CD4-positive, alpha-beta T cell treated with Interferon gamma for 1 hour (primary cell): ENCODE measurements at places on chromosomes 2 and 18.

DNA sequence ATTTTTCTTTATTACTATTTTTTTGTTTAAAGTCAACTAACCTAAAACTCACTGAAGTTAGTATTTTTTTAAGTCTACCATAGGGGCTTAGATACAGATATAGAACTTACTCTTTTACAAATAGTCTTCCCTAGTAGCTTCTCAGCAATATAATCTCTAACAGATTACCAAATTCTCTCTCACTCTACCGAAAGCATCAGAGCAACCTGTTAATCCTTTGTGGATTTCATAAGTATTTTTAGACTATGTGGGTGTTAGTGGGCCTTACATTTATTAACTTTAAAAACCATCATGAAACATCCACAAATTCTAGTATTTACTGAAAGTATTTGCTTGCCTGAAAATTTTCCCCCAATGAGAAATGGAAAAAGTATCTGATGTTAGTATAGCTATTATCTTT, 84.6 kb upstream of the TFPI start:
- DNase-seq: no peak

DNA sequence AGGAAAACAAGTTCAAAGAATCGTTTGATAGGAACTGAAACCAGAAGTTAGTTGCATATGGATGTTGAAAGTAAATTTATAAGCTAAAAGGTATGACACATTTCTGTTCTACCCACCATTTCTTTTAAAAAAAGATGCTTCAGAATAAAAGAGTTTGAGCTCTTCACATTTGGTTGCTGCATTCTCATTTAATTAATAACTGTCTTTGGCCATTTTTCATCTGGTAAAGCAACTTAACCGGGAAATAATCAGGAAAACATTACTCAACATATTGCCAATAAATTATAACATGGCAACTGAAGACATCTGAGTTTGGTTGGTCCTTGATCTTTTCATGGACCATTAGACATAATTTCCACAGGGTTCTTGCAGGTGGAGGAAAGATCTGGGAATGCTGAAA, 180.2 kb upstream of the TWIST2 start:
- DNase-seq: no peak

DNA sequence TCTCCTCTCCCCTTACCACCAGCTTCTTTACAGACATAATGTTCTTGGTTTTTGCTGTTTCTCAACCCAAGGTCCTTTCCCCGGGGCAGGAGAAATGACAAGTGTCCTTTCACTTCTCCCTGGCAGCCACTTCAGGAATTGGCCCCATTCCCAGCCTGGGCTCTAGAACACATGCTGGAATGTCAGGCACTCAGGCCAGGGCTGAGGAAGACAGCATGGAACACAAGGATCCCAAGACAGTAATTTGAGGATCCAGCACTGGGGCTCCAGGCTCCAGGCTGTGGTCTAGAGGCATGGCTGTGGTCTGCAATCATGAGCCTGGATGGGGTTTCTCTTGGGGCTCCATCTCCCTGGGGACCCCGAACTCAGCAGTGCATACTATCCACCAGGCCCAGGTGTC, 201.4 kb downstream of the CELF4 start:
- DNase-seq: no peak

DNA sequence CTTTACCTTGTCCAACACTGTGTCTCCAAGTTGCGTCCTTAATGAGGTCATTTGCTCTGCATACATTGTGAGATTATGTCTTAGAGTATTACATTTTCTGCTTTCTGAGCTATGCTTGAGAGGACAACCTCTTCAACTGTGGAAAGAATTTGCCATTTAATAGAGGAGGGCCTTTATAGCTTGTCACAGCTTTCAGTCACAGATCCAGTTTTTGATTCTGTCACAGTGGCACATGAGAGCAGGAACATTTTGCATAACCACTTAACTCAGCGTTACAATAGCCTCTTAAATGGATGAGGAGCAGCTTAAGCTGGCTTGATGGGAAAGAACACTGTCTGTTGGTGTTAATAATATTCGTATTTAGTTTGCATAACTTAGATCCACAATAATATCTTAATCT, 63.0 kb downstream of the RHBDD1 start:
- no peak for DNase-seq

GRCh38 chr2:23449413-23449812, 64.4 kb downstream of the KLHL29 start:
- no peak for DNase-seq

- no peak for DNase-seq
Measured at GRCh38 chr2:191572319-191572718, 105.6 kb upstream of the NABP1 start.

DNA sequence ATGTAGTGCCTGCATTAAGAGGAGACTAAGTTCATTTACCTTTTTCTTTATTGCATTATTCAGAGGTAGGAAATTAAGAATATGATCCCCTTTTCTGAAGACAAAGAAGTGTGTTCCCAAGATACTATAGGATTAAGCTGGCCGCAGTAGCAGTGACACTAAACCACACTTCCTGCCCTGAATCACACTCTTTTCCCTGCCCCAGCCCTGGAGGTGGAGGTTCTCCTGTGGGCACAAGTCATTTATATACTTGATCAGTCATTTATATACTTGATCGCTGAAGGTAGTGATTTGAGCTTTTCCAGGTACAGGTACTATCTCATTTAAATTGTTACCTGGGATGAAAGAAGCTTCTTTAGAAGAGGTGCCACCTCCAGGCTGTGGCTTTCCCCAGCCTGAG, 78.6 kb downstream of the ARMC9 start:
- DNase-seq: no peak

DNA sequence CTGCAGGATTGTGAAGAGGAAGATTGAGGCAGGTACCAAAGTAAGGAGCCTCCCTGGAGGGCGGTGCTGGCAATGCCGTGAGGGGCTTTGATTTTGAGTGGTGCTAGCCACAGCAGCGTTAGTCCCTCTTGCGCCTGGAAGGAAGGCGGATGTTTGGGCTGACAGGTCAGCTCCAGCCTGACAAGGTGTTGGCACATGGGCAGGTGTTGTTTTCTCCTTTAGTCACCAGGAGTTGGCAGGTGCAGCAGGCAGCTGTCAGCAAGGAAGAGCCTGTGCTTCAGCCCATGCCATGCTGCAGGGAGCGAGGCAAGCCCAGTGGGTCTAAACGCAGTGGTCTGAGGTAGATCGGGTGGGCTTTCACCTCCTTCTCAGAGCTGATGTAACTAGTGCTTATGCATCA, 8.5 kb downstream of the SEC11C start:
- no peak for DNase-seq

- no peak for DNase-seq
Measured at GRCh38 chr18:24770311-24771024, 310.0 kb downstream of the HRH4 start.

DNA sequence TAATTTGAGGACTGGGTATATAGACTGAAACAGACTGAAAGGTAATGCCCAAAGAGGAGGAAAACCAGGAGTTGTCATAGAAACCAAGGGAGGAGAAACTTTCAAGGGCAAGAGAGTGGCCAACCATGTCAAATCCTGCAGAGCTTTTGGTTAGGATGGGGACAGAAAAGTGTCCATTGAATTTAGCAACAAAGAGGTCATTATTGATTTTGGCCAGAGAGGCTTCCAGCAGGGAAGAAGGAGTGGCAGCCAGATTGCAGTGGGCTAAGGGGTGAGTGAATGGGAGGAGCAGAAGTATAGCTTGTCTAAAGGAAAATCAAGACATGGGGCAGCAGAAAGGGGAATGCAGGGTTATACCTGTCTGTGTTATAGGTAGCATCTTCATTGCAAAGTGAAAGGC, 194.0 kb downstream of the CAMKMT start:
- no peak for DNase-seq

- no peak for DNase-seq
Measured at GRCh38 chr2:101256316-101256715, 3.6 kb downstream of the CNOT11 start.

- DNase-seq: no peak
Measured at GRCh38 chr2:202361108-202361507, 15.0 kb upstream of the BMPR2 start.

- DNase-seq: no peak
Measured at GRCh38 chr2:12223732-12224131, 477.3 kb downstream of the LPIN1 start.

GRCh38 chr2:105375001-105375561, 23.8 kb downstream of the FHL2 start:
- no peak for DNase-seq

DNA sequence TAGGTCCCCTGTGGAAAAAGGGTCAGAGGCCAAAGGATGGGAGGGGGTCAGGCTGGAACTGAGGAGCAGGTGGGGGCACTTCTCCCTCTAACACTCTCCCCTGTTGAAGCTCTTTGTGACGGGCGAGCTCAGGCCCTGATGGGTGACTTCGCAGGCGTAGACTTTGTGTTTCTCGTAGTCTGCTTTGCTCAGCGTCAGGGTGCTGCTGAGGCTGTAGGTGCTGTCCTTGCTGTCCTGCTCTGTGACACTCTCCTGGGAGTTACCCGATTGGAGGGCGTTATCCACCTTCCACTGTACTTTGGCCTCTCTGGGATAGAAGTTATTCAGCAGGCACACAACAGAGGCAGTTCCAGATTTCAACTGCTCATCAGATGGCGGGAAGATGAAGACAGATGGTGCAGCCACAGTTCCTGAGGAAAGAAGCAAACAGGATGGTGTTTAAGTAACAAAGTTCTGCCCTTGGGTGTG, 165.8 kb downstream of the RPIA start:
- DNase-seq: no peak

DNA sequence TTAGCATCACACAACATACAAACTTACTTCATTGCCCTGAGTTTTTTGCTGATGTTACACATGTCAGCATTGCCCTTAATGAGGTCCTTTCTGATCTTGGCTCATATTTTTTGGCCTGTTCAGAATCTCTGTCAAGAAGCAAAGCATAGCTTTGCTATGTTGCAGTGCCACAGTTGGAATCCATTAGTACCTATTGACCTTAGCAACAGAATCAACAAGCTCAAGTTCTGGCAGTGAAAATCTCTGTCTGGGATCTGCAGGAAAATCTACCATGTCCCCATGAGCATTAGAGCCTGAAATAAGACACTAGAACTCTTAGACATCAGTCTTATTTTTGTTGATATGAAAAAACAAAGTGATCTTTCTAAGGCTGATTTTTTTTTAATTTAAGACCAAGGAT, 105.6 kb upstream of the FHL2 start:
- no peak for DNase-seq

DNA sequence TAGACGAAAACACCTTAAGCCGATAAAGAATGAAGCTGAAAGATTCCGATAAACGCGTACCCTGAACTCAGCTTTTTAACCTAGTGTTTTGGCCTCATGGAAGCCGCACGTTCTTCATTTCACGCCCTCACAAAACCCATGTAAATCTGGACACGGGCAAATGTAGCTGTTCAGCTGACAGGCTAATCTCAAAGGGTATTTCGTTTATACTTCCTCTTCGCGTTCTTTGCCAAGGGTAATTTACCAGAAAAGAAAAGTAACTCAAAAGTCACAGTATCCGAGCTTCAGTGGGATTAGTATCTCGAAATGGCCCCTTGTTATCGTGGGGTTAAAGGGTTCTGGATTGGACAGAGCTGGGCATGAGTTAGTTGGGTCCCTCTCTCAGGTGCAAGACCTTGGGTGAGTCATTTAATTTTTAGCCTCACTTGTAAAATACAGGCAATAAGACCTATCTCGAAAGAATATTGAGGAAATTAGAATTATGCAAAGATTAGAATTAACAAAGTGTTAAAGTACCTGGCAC, 22.0 kb upstream of the STPG4 start:
- DNase-seq: no peak

DNA sequence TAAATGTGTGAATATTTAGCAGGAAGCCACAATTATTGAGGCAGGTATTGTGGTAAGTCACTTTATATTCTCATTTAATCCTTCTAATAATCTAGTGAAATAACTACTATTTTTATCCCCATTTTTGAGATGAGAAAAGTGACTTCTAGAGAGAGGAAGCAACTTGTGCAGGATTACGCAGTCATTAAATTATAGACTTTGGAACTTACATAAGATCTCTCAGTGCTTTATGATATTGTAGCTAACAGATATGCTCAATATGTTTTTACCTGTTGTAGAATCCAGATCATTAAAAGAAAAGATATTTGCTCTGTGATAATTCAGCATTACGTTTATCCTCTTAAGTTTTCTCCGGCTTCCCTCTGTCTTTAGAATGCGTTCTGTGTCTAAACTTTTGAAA, 50.5 kb downstream of the MBD5 start:
- DNase-seq: no peak

DNA sequence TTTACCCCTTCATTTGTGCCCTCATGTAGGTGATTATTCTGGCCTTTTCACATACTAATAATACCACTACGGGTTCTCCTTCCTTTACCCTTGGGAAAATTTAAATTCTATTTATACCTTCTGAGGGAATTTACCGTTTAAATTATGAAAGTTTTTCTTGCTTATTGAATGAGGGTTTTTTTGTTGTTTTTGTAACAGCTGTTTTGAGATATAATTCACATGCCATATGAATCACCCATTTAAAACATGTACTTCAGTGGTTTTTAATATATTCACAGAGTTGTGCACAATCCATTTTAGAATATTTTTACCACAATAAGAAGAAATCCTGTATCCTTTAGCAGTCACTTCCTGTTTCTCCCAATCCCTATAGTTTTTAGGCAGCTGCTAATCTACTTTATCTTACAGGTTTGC, 54.7 kb downstream of the EML4 start:
- no peak for DNase-seq

DNA sequence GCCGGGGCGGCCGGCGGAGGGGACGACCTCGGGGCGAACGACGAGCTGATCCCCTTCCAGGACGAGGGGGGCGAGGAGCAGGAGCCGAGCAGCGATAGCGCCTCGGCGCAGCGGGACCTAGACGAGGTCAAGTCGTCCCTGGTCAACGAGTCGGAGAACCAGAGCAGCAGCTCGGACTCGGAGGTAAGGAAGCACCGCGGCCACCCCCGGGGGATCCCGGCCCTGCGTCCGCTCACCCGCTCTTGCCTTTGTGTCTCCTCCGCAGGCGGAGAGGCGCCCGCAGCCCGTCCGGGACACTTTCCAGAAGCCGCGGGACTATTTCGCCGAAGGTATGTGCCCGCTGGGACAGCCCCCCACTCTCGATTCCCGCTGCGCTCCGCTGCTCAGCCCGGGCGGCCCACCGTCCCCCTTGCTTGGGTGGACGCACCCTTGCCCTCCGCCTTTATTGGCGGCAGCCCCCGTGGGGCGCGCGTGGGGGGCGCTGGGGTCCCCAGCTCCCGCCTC, 611 bp downstream of the TCF7L1 start:
- DNase-seq: no peak

DNA sequence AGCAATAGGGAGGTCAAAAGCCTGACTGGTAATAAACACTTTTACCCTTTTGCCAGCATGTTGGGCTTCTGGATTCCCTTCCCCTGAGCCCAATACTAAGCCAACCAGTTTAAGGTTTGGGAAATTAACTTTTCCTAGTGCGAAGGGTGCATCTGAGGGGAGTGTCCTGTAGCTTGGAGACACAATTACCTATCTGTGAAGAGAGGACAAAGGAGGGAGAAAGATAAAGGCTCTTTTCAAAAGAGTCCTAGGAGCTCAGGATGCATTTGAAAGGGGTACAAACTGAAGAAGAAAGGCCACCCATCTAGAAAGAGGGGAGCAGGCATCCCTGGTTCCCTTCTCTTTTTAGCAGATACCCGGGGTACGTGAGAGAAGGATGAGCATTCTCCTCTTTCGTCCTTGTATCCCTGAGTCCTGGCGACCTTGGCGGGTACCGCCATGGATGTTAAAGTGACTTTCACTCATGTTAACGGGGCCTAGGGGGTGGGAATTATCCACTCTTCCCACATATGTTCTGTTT, 25.1 kb downstream of the C18orf54 start:
- no peak for DNase-seq
